ENCODE measurements at places on chromosomes 2 and 18. TPM values are rescaled to one million over a fixed set of nuclear protein-coding genes. Genes with fewer than 3 reads are reported as not detected.

The CCDC148 gene
- total RNA-seq: not detected

The AMER3 gene
- total RNA-seq: not detected

DNA sequence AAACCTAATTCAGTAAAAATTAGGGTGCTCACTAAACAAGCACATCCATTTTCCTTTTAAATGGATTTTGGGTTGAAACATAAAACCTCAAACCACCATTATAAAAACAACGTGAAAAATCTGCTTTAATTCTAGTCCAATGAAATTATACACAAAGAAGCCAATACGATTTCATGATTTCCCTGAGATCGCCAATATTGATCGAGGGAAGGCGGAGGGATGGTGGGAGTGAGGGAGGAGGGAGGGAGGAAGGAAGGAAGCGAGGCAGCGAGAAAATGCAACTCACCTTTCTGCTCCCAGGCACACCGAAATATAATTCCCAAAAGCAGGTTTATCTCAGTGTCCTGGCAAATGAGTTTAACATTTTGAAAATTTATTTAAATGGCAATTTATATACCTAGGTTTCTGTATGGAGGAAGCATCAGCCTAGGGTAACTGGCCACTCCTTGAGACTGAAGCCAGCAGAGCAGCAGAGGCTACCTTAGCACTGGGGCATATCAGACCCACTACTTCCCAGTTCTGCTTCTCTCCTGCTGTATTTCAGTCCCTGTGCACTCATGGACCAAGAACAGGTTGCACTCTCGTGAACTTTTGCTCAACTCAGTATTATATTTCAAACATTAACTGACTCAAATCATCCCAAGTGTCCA lies 2.3 kb upstream of the ONECUT2 start:
- no peak for DNase-seq

GRCh38 chr2:215059724-215060123 lies 78.7 kb downstream of the ABCA12 start:
- no peak for DNase-seq

DNA sequence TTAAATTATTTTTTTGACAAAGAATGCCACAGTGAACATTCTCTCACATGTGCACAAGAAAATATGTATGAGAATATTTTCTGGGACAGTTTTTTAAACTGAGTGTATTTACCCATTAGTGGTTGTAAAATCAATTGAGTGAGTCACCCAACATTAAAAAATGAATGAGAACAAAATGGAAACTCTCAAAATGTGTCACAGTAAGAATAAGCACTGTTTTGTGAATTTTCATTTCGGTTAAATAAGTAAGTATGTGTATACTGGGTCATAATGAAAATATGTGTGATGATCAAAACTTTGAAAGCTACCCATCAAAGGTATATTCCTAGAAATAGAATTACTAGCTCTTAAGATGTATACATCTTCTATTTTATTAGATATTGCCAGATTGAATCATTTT lies 11.6 kb downstream of the BABAM2 start:
- peak; percentile 23 for DNase-seq

GRCh38 chr2:53231908-53232307 lies 535.7 kb upstream of the CHAC2 start:
- DNase-seq: no peak

DNA sequence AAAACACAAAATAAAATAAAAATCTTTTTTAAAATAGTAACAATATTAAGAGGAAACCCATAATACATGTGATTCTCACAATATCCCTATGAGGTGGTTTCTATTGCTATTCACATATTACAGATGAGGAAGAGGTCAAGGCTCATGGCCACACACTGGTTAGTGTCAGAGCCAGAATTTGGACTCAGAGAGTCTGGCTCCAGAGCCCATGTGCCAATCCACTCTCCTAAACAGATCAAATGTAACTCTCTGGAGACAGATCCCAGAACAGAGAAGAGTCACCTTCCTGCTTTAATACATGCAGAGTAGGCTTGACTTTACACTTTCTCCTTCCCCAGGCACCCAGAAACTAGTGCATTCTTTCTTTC lies 10.1 kb upstream of the SLC11A1 start:
- DNase-seq: no peak
